ENCODE measurements at places on chromosomes 12 and 14.
A peak's percentile ranks its signal among the peaks of the same experiment; 100 is the strongest.

DNA sequence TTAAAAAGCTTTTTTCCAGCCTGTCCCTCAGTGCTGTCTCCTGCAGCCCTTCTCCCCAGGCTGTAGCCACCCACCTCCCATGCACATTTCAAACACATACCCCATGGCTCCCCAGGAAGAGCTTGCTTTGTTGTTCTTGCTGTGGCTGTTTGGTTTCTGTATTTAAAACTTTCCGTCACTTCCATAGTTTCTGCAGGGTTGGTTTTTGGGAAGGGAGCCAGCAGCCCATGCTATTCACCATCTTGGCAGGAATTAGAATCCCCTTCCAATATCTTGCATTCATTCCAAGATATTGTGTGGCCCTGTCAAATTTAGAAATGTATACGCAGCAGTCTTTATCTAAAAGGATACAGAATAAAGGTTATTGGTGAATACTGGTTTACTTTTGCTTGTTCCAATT is 29.6 kb downstream of the CFAP251 start:
- no peak for DNase-seq

DNA sequence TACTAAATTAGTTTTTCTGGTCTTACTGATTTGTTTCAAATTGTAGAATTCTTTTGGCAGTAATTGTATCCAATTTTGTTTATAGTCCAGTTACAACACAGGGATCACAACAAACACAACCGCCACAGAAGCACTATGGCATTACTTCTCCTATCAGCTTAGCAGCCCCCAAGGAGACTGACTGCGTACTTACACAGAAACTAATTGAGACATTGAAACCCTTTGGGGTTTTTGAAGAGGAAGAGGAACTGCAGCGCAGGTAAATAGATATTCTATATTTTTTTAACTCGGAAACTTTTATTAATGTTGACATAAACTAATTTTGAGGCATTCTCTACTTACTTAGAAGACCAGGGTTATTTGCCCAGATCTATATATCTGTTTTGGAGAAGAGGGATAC is 17.8 kb downstream of the PAPOLA start:
- no peak for DNase-seq

- DNase-seq = no peak
These were observed 7.4 kb upstream of the ATG101 start for GRCh38 chr12:52062167-52063081.

- DNase-seq = no peak
These were observed 659.1 kb downstream of the NRXN3 start for GRCh38 chr14:78829274-78829673.

GRCh38 chr14:63922696-63923421 is 70.1 kb downstream of the SYNE2 start:
- DNase-seq = no peak

DNA sequence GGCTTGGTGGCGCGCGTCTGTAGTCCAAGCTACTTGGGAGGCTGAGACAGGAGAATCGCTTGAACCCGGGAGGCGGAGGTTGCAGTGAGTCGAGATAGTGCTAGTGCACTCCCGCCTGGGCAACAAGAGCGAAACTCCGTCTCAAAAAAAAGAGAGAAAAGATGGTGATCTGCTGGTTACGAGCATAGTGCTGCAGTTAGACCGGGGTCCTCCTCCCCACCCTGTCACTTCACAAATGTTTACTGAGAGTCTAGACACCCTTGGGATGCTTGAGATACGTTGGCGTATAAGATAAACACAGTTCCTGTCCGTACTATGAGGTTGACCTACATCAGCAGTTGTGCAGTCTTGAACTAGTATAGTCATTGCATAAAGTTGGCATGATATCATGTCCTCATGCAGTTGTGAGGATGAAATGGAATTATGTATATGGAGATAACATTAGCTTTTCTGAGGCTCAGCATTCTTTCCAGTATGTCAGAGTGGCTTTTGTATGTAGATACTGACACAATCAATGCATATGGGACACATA is 787 bp downstream of the ACAD10 start:
- peak; percentile 48 for DNase-seq

- peak; percentile 88 for DNase-seq
These were observed 1352.9 kb downstream of the TMEM121 start for GRCh38 chr14:106879241-106879640.

GRCh38 chr12:50746431-50746830 is 17.5 kb upstream of the ATF1 start:
- no peak for DNase-seq

GRCh38 chr14:67396381-67396970 is 15.5 kb downstream of the PLEK2 start:
- DNase-seq = no peak

GRCh38 chr14:64801046-64801445 is 78.7 kb downstream of the SPTB start:
- no peak for DNase-seq

GRCh38 chr12:121038861-121039668 is at the start of gene OASL:
Gene OASL (minus strand): TSS chr12:121039246. CDS start chr12:121038971, 275 bp downstream.
- peak; percentile 64 for DNase-seq

DNA sequence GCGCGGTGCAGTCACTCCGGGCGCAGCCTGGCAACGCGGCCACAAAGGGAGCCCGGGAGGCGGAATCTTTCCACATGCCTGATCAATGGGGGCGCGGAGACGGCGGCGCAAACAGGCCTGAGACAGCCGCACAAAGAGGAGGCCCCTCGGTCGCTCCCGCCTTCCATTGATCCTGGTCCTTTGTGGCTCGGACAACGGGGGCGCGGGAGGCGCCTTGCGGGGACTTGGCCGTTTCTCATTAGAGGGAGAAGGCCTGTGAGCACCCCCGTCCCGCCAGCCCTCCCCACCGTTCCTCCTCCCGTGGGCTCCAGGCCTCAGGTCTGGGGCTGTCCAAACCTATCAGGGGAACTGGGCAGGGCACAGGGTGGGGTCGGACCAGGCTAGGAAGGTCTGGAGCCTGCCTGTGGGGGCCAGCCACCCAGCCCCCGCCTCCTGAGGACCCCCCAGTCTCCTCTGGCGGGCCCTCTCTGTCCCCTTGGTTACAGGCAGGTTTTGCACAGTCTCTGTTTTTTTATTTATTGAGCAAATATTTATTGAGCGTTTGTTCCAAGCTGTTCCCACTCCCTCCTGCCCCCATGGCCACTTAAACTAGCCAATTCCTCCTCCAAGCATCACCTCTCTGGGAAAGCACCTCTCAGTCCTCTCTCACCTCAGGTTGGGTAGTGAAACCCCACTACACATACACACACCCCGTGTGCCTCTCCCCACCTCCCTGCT is 29.0 kb upstream of the MSI1 start:
- DNase-seq = no peak

GRCh38 chr12:47900131-47901062 is 4.4 kb downstream of the VDR start:
- no peak for DNase-seq

DNA sequence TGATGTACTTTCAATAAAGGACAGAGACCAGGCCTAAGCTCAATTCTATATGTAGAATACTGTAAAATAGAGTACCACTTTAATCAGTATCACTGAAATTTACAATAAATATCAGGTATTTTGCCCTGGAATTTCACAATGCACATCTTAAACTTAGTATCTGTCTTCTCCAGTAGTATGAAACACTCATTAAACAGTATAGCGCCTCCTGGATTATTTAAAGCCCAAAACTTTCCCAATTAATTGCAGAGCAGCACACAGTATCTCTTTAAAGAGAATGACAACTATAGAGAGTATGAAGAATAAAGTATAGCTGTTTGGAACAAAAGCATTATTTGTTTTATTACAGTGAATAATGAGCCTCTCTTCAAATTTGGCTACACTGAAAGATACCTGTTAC is 80.2 kb downstream of the BHLHE41 start:
- DNase-seq = no peak

- DNase-seq = no peak
These were observed 79.1 kb downstream of the GRIP1 start for GRCh38 chr12:66599816-66600215.

DNA sequence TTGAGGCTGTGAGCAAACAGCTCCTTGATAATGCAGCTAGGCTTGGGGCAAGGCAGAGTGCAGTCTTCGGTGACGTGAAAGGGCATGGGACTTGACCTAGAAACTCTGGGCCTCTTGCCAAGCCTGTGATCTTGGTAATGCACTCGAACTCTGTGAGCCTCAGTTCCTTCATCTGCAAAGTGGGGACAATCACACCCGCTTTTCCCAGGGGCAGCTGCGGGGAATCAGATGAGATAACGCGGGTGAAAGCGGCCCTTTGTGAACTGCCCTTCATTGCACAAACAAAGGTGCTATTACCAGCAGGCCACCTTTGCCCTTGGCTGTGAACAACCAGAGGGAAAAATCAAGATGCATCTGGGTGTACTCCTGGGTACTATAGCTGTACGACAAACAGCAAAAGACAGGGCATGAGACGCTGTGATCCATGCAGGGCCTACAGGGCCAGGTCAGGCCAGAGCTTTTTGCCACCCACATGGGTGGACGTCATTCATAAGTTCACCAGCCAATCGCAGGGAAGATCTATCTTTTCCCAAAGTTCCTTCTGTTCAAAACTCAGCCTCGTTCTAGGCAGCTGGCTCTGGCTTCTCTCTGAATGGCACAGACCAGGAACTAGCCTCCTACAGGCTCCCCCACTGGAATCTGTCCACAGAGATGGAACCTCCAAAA is 3.2 kb downstream of the MSI1 start:
- DNase-seq = no peak

DNA sequence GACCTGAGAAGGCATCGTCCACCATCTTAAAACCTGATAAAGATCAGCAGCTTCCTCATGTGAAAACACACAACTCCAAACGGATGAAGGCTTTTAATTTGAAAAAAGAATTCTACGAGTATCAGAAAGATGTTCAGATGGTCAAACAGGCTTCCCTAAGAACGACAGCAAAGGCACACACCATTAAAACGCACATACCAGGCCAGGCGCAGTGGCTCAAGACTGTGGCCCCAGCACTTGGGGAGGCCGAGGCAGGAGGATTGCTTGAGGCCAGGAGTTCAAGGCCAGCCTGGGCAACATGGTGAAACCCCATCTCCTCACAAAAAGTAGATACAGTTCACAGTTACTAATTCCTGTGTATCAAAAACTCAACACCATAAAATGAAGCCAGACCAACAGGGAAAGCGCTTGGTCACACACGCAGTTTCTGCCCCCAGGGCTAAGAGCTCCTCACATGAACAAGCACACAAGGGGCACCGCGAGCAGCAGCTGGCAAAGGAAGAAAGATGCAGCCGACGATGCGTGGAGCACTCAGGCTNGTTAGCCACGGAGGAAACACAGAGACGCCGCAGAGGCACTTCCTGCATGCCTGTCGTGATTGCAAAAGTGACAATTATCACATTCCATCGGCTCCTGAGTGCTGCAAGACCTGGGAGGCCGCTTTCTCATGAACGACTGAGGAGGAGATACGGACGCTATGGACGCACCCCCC is 78.0 kb downstream of the NOC4L start:
- no peak for DNase-seq

GRCh38 chr12:44889162-44889561 is 13.0 kb upstream of the NELL2 start:
- DNase-seq = peak; percentile 89

DNA sequence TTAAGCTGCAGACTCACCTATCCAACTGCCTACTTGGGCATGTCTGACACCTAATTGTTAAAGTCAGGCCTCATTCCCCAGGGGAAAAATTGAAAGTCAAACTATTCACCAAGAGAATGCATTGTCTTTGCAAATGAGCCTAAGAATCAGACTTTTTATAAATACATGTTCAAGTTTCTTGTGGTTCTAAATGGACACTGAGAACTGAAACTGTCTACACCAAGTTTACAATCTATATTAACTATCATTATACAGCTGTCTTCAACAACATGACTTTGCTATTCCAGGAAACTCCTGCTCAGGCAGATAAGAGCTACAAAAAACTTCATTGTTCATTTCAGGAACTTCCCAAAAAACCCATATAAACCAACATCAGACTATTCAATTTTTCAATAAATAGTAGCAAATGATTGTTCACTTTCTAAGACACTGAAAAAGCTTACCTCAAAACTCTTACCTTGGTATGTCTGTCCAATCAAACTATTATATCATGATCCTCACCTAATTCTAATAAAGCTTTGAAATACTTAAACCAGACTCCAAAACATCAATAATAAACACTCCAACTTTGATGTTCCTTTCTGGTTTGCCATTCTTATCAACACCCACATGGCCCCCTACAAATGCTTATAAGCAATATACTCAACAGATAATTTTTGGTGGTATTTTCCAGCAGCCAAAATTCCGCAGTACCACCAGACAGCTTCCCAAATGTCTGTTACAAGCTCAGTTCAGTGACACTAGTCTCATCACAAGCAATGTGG is 24.2 kb downstream of the CDK17 start:
- DNase-seq = peak; percentile 83

DNA sequence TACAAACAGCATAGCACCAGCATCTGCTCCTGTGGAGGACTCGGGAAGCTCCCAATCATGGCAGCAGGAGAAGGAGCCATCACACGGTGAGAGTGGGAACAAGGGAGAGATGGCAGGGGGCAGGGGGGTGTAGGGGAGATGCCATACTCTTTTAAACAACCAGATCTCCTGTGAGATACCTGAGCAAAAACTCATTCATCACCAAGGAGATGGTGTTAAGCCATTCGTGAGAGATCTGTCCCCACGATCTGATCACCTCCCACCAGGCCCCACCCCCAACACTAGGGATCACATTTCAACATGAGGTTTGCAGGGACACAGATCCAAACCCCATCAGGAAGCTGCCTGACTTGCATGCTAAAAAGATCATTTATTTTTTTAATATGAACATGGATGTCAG is 499.3 kb downstream of the TMEM132D start:
- DNase-seq = no peak

GRCh38 chr12:26857465-26858176 is 24.6 kb upstream of the ITPR2 start:
- peak; percentile 42 for DNase-seq

- DNase-seq = no peak
These were observed 269.6 kb downstream of the ALX1 start for GRCh38 chr12:85549640-85550039.

DNA sequence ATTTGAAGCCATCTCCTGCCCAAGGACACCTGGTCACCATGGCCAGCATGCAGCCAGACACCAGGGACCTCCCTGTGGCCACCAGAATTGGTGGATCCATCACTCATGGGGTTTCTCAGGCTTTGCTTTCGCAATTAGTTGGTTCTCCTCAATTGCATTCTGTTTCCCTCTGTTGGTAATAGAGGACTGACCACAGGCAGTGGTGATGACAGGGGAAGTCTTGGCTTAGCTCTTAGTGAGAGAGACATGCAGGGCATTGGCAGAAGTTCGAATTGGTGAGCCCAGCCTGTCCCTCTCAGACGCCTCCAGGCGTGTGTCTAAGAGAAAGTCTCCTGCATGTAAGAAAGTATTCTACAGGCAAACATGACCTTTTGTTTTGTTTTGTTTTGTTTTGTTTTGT is 21.3 kb downstream of the HCAR2 start:
- DNase-seq = peak; percentile 21

- peak; percentile 69 for DNase-seq
These were observed 100.3 kb upstream of the SOX5 start for GRCh38 chr12:24049728-24050127.

- DNase-seq = peak; percentile 53
These were observed 10.0 kb downstream of the PGF start for GRCh38 chr14:74945261-74945851.
